ENCODE measurements at places on chromosomes 12 and 14. TPM values are rescaled to one million over a fixed set of nuclear protein-coding genes. Genes with fewer than 3 reads are reported as not detected.

DNA sequence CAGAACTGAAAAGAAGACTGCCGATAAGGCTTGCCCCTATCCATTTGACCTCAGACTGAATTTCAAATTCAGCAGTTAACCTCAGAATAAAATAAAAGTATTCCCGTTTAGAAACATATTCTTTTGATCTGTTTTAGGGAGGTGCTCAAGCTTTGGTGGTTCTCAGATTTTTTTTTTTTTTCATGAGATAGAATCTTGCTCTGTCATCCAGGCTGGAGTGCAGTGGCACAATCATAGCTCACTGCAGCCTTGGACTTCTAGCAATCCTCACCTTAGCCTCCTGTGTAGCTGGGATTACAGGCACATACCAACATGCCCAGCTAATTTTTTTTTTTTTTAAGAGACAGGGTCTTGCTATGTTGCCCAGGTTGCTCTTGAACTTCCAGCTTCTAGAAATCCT lies 15.5 kb downstream of the AEBP2 start:
- H3K4me1 ChIP-seq: peaks cover 34% of the 10 kb centered on the region
- H3K27me3 ChIP-seq: no peaks in the 10 kb centered on the region
- DNase-seq: no peak
- no peak overlapping the region for H3K27ac ChIP-seq

The P2RX7 gene
- total RNA-seq: 6.2 TPM

- H3K27me3 ChIP-seq: peaks cover 21% of the 10 kb centered on the region
- DNase-seq: no peak
- H3K4me3 ChIP-seq: peak overlapping the region; percentile 88
- peaks cover 5% of the 10 kb centered on the region for H3K36me3 ChIP-seq
- H3K4me1 ChIP-seq: peaks cover 56% of the 10 kb centered on the region
These were observed 502 bp downstream of the ITGA5 start for GRCh38 chr12:54418441-54419087.

The KRT85 gene
- not detected for total RNA-seq

DNA sequence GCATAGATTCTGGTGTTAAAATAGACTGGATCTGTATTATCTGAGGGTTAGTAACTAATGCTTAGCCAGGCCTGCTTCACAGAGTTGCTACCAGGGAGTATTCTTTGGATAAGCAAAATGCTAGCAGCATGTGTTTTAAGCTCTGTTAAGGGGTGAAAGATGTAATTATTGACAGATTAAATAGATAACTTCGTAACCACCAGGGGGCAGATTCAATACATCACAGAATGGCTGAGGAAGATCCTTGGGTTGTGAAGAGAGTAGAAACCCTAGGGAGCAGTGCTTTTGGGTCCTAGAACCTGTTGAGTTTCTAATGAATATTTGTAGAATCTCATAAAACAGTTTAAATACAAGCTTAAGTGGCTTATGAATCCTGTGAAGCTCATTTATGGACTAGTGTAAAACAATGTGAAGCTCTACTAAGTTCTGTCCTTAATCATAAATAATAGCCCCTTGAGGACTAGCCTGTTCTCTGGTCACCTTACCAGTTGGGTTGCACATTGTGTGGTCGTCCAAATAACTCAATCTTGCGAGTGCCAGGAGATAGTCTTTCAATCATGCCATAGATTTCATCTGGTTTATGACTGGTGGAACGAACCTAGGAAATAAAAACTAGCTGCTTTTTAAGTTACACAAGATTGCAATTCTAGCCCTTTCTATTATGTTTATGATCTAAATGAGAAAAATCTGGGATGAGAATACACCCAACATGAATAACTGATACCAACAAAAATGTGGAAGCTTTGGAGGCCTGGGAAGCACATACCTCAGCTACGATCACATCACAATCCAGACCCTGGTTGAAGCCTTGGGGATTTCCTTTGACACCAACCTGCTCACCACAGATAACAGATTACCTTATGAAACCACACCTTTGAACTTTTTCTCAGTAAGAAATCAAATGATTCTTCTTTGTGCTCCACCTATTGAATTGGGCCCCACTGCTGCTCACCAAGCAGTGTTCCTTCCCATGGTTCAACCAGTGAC lies 12.3 kb downstream of the METTL3 start:
- H3K27ac ChIP-seq: peak overlapping the region; percentile 56
- H3K27me3 ChIP-seq: no peaks in the 10 kb centered on the region
- peaks cover 66% of the 10 kb centered on the region for H3K36me3 ChIP-seq
- H3K4me3 ChIP-seq: peak overlapping the region; percentile 12
- peak; percentile 80 for DNase-seq

The FAM181A gene
- not detected for total RNA-seq

- no peak overlapping the region for H3K4me3 ChIP-seq
- no peaks in the 10 kb centered on the region for H3K36me3 ChIP-seq
- H3K27ac ChIP-seq: no peak overlapping the region
- H3K4me1 ChIP-seq: no peaks in the 10 kb centered on the region
- DNase-seq: peak; percentile 81
These were observed 46.0 kb downstream of the MYO1H start for GRCh38 chr12:109393437-109394345.

The CEP290 gene
- total RNA-seq: 17.9 TPM

GRCh38 chr14:81402123-81402495 lies 2.0 kb upstream of the STON2 start:
- no peaks in the 10 kb centered on the region for H3K36me3 ChIP-seq
- peak overlapping the region; percentile 31 for H3K27ac ChIP-seq
- peaks cover 16% of the 10 kb centered on the region for H3K27me3 ChIP-seq
- peaks cover 18% of the 10 kb centered on the region for H3K4me1 ChIP-seq
- no peak overlapping the region for H3K4me3 ChIP-seq

GRCh38 chr14:103518422-103519042 lies 4.1 kb downstream of the CKB start:
- H3K27ac ChIP-seq: no peak overlapping the region
- H3K4me1 ChIP-seq: peaks cover 7% of the 10 kb centered on the region
- H3K27me3 ChIP-seq: peaks cover 7% of the 10 kb centered on the region
- H3K36me3 ChIP-seq: no peaks in the 10 kb centered on the region
- H3K4me3 ChIP-seq: no peak overlapping the region

DNA sequence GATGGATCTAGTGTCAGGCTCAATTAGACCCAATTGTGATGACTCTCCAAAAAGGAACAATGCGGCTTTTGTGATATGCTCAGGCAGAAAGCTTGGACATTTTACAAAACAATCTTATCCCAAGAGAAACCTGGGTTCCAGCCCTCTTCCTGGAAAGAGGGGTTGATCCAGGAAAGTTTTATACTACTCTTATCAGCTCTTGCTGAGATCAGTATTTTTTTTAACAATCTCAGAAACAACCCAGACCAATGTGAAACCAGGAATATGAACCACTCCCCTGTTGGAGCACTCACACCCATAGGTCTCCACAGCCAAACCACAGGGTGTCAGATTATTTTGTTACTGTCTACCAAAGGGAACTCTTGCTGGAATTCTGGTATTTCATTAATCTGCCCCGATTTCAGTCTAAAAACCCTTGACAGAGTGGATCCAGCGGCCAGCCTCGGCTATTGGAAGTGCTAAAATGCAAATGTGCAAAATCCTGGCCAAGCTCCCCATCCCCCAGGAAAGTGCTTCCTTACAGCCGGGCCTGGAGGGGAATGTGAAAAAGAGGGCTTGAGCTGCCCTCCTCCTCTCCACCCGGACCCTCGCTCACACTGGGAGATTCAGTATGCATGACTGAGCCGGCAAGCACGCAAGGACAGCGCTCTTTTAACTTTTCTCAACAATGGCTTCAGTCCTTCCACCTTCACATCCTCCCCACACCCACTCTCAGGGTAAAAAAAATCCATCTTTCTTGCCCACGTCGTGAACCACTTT lies 4.0 kb downstream of the FBXL14 start:
- no peak for DNase-seq
- peaks cover 51% of the 10 kb centered on the region for H3K4me1 ChIP-seq
- H3K4me3 ChIP-seq: peak overlapping the region; percentile 99
- H3K36me3 ChIP-seq: peaks cover 28% of the 10 kb centered on the region

The HSP90B1 gene
- total RNA-seq: 449 TPM

DNA sequence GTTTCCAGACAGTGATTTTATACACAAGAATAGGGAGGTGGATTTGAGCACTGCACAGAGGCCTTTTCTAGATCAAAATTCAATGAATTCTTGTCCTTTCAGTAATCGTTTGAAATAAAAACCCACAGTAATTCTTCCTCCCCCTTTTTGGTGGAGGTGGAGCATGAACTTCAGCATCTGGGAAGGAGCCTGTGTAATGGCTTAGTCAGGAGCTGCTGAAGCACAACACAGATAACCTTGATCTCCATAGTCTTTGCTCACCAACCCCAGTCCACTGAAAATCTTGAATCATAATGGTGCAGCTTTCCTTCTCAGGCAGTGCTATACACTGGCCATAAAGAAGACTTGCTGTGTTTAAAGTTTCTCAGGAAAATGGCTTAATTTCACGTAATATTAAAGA lies 6.4 kb upstream of the TBPL2 start:
- H3K36me3 ChIP-seq: no peaks in the 10 kb centered on the region
- DNase-seq: no peak
- H3K4me3 ChIP-seq: no peak overlapping the region
- peaks cover 16% of the 10 kb centered on the region for H3K4me1 ChIP-seq

GRCh38 chr12:132327336-132328171 lies 1.8 kb downstream of the GALNT9 start:
- H3K4me3 ChIP-seq: peak overlapping the region; percentile 37
- DNase-seq: peak; percentile 59
- H3K27ac ChIP-seq: peak overlapping the region; percentile 53
- H3K27me3 ChIP-seq: peaks cover 21% of the 10 kb centered on the region
- H3K36me3 ChIP-seq: no peaks in the 10 kb centered on the region
- peaks cover 7% of the 10 kb centered on the region for H3K4me1 ChIP-seq

DNA sequence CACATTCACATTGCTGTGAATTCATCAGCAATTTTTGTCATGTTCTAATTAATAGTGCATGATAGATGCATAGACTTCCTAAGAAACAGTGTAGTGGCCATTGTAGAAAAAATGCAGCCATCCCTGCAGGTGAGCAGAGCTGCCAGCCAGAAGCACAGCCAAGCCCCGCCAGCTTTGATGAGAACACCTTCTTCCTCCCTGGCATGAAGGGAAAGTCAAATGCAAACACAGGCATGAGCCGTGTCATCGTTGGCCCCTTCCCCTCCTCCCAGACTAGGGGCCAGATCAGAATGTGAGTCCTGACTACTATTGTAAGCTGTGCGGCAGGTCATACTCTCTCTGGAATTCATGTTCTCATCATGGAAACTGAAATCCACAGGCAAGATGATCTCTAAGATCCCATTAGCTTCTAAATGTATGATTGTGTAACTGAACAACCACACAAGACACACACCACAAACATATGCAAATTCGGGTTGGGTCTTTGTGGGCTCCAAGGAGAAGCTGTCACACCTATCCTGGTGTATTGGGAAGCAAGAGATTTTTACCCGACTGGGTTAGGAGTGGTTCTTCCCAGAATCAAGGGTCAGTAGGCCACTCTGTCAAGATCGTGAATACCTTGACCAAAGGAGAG lies 2.8 kb upstream of the AQP2 start:
- no peak for DNase-seq
- H3K36me3 ChIP-seq: no peaks in the 10 kb centered on the region
- peaks cover 6% of the 10 kb centered on the region for H3K27me3 ChIP-seq

GRCh38 chr14:59107819-59108218 lies 80.6 kb upstream of the DAAM1 start:
- no peak overlapping the region for H3K4me3 ChIP-seq
- no peaks in the 10 kb centered on the region for H3K4me1 ChIP-seq
- no peaks in the 10 kb centered on the region for H3K36me3 ChIP-seq
- H3K27me3 ChIP-seq: peaks cover 12% of the 10 kb centered on the region

The EP400 gene
- total RNA-seq: 66.5 TPM

The SLC6A12 gene
- not detected for total RNA-seq

The PDZRN4 gene
- total RNA-seq: not detected

- H3K36me3 ChIP-seq: no peaks in the 10 kb centered on the region
- DNase-seq: no peak
- no peak overlapping the region for H3K27ac ChIP-seq
- H3K4me1 ChIP-seq: peaks cover 12% of the 10 kb centered on the region
- peaks cover 26% of the 10 kb centered on the region for H3K27me3 ChIP-seq
These were observed 61.0 kb upstream of the FKBP4 start for GRCh38 chr12:2733493-2734355.

The ACOT6 gene
- not detected for total RNA-seq

DNA sequence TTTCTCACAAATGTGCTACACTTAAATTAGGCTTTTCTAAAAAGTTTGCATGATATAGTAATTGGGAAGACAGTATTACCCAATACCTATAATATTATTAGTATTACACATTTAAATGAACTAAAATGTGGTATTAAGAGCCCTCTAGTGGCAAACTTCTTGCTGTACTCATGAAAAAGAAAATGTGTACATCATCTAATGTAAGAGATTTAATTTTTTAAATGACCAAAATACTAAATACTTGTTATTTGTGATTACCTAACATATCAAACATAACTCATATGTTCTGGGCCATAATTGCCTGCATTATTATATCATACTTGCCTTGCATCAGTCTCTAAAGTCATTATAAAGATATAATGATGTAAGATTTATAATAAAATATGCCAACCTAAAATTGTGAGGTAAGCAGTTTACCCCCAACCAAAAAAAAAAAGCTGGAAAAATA lies 64.2 kb downstream of the DNAI7 start:
- H3K4me3 ChIP-seq: no peak overlapping the region
- H3K4me1 ChIP-seq: no peaks in the 10 kb centered on the region
- no peak overlapping the region for H3K27ac ChIP-seq
- DNase-seq: no peak
- no peaks in the 10 kb centered on the region for H3K36me3 ChIP-seq

DNA sequence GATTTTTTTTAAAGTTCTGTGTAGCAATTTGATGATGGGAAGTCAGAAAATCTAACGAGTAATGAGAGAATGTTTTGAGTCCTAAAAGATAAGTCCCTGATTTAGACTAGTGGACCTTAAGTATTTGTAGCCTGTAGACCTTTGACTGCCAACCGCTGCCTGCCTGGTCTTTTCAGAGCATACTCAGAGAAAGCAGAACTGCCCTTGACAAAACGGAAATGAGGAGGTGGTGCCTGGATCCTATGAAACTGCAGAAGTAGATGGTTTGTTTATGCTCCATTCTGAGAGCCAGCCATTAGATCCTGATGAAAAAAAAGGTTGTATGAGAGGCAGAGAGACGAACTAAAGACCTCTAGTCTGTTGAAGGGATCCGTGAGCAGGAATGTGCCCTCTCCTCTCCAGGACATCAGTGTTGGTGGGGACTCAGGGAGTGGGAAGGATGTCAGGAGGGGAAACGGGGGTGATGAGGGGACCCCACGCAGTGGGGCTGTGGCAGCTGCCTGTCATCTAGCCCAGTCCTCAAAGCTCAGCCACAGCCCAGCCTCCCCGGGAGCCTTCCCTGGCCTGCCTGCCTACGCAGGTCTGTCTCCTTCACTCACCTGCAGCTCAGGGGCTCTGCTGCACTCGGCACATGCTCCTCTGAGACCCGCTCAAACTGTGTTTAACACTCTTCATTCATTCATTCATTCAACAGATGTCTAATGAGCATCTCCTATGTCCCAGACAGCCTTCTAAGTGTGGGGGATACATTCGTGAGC lies 447.5 kb downstream of the AACS start:
- no peak overlapping the region for H3K4me3 ChIP-seq
- DNase-seq: no peak
- H3K36me3 ChIP-seq: no peaks in the 10 kb centered on the region

All from activated CD4-positive, alpha-beta T cell treated with anti-CD3 and anti-CD28 coated beads, Interleukin-2, amount 10 ng/mL, durations not matched to agents 24 days and 14 days (primary cell).